ENCODE measurements at places on chromosomes 1 and 21. TPM values are rescaled to one million over a fixed set of nuclear protein-coding genes. Genes with fewer than 3 reads are reported as not detected.

The CD5L gene
- total RNA-seq = not detected

- no peaks in the 10 kb centered on the region for H3K27me3 ChIP-seq
- no peaks in the 10 kb centered on the region for H3K36me3 ChIP-seq
- H3K27ac ChIP-seq = no peak overlapping the region
- H3K4me1 ChIP-seq = no peaks in the 10 kb centered on the region
- DNase-seq = no peak
Observed at GRCh38 chr1:46638921-46639320, 22.3 kb upstream of the MOB3C start.

The DMBX1 gene
- total RNA-seq = not detected

The SH3GLB1 gene
- 50.5 TPM for total RNA-seq

- H3K27me3 ChIP-seq = no peaks in the 10 kb centered on the region
- no peaks in the 10 kb centered on the region for H3K4me1 ChIP-seq
- no peak overlapping the region for H3K4me3 ChIP-seq
- no peak for DNase-seq
Observed at GRCh38 chr1:243346468-243346867, 90.6 kb downstream of the SDCCAG8 start.

GRCh38 chr1:161020509-161021164, at the start of gene F11R:
TSS of gene F11R (minus strand) at chr1:161021152. CDS start at chr1:161021073, 79 bp downstream.
- peak within 1 kb of the TSS; percentile 84 for H3K4me3 ChIP-seq
- peak within 1 kb of the TSS; percentile 93 for H3K27ac ChIP-seq
- DNase-seq = peak; percentile 50
- H3K27me3 ChIP-seq = no peaks in the 10 kb centered on the region
- H3K4me1 ChIP-seq = peaks cover 16% of the 10 kb centered on the region
- no peaks in the 10 kb centered on the region for H3K36me3 ChIP-seq

- no peaks in the 10 kb centered on the region for H3K36me3 ChIP-seq
- H3K4me1 ChIP-seq = no peaks in the 10 kb centered on the region
- no peak for DNase-seq
- H3K4me3 ChIP-seq = peak overlapping the region; percentile 38
- peak overlapping the region; percentile 61 for H3K27ac ChIP-seq
Observed at GRCh38 chr1:200890818-200891773, 3.6 kb upstream of the INAVA start.

- no peak overlapping the region for H3K4me3 ChIP-seq
- H3K27me3 ChIP-seq = no peaks in the 10 kb centered on the region
- peak overlapping the region; percentile 56 for H3K27ac ChIP-seq
- no peaks in the 10 kb centered on the region for H3K4me1 ChIP-seq
Observed at GRCh38 chr1:210598135-210598652, 269.5 kb downstream of the HHAT start.

DNA sequence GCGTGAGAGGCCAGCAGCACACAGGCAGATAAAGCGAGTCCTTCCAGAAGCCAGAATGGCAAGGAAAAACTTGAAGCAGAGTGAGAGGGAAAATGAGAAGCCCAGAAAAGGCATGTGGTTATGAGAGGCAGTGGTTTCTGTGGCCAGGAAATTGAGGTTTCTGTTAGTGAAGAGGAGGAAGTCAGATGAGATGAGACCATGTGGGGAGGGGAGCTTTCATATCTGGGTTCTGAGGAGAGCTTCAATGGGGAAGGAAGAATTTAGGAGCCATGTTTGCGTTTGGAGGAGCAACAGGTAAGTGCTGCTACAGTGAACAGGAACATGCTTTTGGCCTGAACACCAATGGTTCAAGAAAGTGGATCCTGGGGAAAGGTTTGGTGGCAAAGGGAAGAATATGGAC, 6.1 kb upstream of the CD1A start:
- no peak for DNase-seq
- H3K4me1 ChIP-seq = no peaks in the 10 kb centered on the region
- H3K27me3 ChIP-seq = no peaks in the 10 kb centered on the region
- H3K36me3 ChIP-seq = no peaks in the 10 kb centered on the region
- H3K4me3 ChIP-seq = no peak overlapping the region
- H3K27ac ChIP-seq = no peak overlapping the region

The GSTM1 gene
- not detected for total RNA-seq

The RIMKLA gene
- 0.32 TPM for total RNA-seq

Measured in breast epithelium (tissue), 4 donors.